ENCODE measurements at places on chromosomes 7 and 10. TPM values are rescaled to one million over a fixed set of nuclear protein-coding genes. Genes with fewer than 3 reads are reported as not detected.
A peak's percentile ranks its signal among the peaks of the same experiment; 100 is the strongest.

GRCh38 chr7:47654672-47655298 is 72.9 kb upstream of the TNS3 start:
- no peak for DNase-seq
- H3K4me3 ChIP-seq = no peak overlapping the region
- H3K4me1 ChIP-seq = no peaks in the 10 kb centered on the region
- no peak overlapping the region for H3K27ac ChIP-seq
- no peaks in the 10 kb centered on the region for H3K27me3 ChIP-seq

Gene GRID2IP
- 0.28 TPM for total RNA-seq

DNA sequence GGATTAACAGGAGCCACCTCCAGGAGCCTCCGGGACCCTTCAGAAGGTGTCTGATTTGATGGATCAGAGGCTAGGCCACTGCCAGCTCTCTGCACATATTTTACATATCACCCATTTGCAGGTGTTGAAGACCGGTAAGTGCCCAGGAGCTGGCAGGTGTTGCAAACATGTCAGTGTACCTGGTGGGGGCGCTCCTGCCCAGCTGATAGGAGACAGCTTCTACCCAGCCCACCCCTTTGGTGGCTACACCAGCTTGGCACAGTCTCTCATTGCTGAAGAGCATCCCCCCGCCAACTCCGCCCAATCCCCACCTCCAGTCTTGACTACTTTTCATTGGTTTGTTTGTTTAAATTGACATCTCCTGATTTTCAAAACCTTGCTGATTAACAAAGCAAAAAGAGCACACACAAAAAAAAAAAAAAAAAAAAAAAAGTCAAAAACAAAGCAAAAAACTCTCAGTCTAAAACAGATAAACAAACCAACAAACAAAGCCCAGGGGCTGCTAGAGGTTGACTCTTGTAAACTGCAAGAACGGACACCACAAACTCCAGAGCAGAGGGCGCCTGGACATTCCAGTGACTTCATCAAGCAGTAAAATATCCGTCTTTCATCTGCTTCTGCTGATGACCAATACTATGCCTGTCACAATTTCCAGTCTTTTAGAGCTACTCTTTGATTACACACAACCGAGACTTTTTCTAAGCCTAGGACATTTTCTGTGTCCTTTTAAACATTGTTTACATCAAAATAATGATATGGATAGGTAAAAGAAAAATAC is 275.3 kb downstream of the NRG3 start:
- H3K4me3 ChIP-seq = no peak overlapping the region
- H3K27me3 ChIP-seq = no peaks in the 10 kb centered on the region

DNA sequence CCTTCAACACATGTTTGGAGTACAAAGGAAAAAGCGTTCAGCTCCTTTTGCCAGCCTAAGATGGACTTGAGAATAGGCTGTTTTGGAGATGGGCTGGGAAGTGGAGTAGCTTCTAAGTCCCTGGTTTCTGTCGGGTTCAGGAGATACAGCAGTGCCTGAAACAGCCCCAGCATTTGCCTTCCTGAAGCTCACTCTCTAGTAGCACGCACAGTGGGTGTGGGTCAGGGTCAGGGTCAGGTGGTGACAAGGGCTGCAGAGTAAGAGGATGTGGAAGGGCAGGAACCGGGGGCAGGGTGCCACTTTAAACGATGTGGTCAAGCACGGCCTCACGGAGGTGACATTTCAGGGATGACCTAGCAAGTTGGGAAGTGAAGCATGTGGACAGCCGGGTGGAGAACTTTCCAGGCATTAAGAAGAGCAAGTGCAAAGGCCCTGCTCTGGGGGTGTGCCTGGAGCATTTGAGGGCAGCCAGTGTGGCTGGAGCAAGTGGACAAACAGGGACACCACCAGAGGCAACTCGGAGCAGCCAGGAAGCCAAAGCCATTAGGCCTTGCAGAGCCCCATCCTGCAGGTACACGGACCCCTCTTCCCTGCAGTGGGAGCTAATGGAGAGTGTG is 382.2 kb upstream of the ZMIZ1 start:
- no peaks in the 10 kb centered on the region for H3K27me3 ChIP-seq
- no peaks in the 10 kb centered on the region for H3K4me1 ChIP-seq
- no peak for DNase-seq
- no peaks in the 10 kb centered on the region for H3K36me3 ChIP-seq

- H3K36me3 ChIP-seq = no peaks in the 10 kb centered on the region
- H3K27me3 ChIP-seq = no peaks in the 10 kb centered on the region
- DNase-seq = no peak
- H3K4me3 ChIP-seq = no peak overlapping the region
- H3K4me1 ChIP-seq = no peaks in the 10 kb centered on the region
Measured at GRCh38 chr10:84837041-84837812, 508.8 kb downstream of the CCSER2 start.

DNA sequence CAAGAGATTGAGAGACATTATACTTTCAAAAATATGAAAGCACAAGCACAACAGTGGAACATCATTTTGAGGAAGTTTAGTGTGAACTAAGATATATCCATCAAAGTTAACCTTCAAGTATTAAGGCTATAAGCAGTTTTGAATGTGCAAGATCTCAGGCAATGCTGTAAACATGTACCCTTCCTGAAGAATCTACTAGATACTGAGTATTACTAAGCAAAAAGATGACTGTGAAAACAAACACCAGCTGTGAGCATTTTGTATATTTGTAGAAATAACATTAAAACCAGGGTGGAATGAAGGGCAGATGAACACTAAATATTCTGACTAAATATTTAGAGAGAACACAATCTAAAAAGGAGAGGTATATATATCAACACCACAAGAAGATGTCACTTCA is 41.3 kb upstream of the ADRA2A start:
- H3K27ac ChIP-seq = no peak overlapping the region
- peaks cover 2% of the 10 kb centered on the region for H3K4me1 ChIP-seq
- peaks cover 17% of the 10 kb centered on the region for H3K36me3 ChIP-seq
- H3K27me3 ChIP-seq = no peaks in the 10 kb centered on the region
- no peak for DNase-seq

DNA sequence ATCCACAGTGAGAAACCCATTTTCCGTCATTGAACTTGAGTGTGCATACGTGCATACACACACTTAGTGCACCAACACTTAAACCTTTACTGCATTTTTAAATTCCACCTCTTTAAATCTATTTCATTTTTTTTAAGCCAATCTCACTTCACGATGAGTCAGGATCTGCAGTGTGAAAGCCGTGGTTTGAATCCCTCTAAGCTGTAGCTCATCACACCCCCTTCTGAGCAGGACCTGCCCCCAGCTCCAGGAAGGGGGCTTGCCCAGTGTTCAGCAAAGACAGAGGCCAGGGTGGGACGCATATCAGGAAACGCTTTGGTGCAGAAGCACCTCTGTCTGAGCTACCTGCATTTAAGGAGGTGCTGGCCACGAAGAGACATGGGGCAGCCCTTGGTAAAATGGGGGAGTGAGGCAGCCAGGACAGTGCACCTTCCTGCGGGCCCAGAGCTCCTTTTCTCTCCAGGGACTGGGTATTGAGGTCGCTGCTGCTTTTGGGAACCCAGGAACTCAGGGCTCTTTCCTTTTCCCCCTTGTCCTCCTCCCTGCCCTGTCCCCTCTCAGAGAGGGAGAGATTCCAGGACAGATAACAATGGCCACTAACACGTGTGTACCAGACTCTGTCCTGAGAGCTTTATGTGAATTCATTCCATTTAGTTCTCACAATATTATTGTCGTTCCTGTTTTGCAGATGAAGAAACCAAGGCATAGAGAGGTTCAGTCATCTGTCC is 21.7 kb downstream of the ZNF316 start:
- H3K27ac ChIP-seq = no peak overlapping the region
- H3K4me1 ChIP-seq = peaks cover 14% of the 10 kb centered on the region
- H3K36me3 ChIP-seq = no peaks in the 10 kb centered on the region
- H3K4me3 ChIP-seq = no peak overlapping the region
- H3K27me3 ChIP-seq = no peaks in the 10 kb centered on the region
- DNase-seq = no peak

DNA sequence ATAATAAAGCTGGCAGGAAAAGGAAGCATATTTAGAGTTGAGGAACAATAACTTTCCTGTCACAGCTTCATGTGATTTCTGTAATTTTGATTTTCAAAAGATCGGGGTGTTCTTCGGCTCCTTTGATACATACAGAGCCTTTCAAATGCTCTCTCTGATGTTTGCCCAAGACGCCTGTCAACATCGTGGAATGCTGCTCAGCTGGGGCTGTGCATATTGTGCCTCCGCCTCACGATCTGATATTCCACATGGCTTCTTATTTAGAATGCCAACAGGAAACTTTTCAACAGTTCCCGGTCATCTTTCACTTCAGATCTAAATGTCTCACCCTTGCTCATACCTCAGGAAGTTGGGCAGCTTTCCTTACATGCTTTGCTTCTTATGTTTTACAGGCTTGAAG is 7.3 kb downstream of the NPY start:
- H3K4me1 ChIP-seq = peaks cover 9% of the 10 kb centered on the region
- H3K36me3 ChIP-seq = no peaks in the 10 kb centered on the region
- H3K27me3 ChIP-seq = peaks cover 40% of the 10 kb centered on the region
- H3K27ac ChIP-seq = no peak overlapping the region

- H3K4me1 ChIP-seq = peaks cover 65% of the 10 kb centered on the region
- H3K4me3 ChIP-seq = no peak overlapping the region
- H3K27me3 ChIP-seq = no peaks in the 10 kb centered on the region
- no peak overlapping the region for H3K27ac ChIP-seq
- DNase-seq = no peak
Measured at GRCh38 chr10:69346776-69347175, 68.5 kb downstream of the HK1 start.

Gene GHRHR
- total RNA-seq = not detected

DNA sequence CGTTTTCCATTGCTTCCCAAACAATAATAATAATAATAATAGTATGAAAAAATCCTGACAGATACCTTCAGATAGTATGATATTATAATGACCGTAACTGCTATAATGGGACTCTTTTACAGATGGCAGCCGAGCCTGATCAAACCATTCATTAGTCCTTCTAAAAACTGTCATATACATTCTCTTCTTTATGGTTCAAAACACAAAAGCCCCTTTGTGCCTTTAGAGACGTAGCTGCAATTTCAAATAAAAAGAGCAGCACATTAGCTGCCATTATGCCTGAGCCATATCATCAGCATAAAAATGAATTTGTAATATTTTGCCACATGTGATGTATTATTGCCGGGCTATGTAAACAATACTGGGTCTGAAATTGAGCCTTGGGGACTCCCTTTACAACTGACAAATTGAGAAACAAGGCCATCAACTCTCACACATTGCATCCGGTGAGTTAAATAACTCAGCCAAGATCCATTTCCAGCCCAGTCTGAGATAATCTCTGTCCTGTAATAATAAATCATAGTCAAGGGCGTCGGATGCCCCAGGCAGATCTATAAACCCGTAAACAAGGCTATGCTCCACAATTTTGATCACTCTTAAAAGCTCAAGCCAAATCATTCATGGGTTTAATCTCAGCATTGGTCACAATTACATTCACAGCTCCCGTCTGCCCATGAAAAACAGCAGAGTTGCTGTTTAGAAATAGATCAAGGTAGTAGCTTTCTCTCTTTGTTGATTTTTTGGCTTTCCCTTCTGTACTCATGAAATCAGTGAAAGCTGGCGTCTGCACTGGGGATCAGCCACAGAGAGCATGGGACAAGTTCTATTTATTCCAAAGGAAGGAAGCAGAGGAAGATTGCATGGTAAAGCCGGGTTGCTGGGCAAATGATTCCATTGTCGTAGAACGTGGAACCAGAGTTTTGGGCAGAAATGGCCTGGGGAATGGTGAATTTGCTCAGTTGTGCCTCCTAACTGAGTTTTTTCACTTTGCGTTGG is 150.1 kb upstream of the BMPER start:
- H3K27ac ChIP-seq = no peak overlapping the region
- H3K4me1 ChIP-seq = no peaks in the 10 kb centered on the region
- no peak for DNase-seq
- H3K36me3 ChIP-seq = no peaks in the 10 kb centered on the region
- H3K27me3 ChIP-seq = no peaks in the 10 kb centered on the region

Gene SAP25
- 23.4 TPM for total RNA-seq

Gene ATRNL1
- total RNA-seq = 0.23 TPM

Gene TNS3
- 1.2 TPM for total RNA-seq

- H3K27me3 ChIP-seq = no peaks in the 10 kb centered on the region
- H3K4me1 ChIP-seq = peaks cover 85% of the 10 kb centered on the region
- peak overlapping the region; percentile 55 for H3K4me3 ChIP-seq
- H3K36me3 ChIP-seq = no peaks in the 10 kb centered on the region
- H3K27ac ChIP-seq = peak overlapping the region; percentile 86
Measured at GRCh38 chr7:149869867-149870266, 3.9 kb upstream of the ATP6V0E2 start.

- no peaks in the 10 kb centered on the region for H3K36me3 ChIP-seq
- no peak overlapping the region for H3K27ac ChIP-seq
- DNase-seq = peak; percentile 26
- no peaks in the 10 kb centered on the region for H3K27me3 ChIP-seq
- H3K4me3 ChIP-seq = no peak overlapping the region
- H3K4me1 ChIP-seq = peaks cover 6% of the 10 kb centered on the region
Measured at GRCh38 chr10:78602201-78602932, 466.4 kb upstream of the ZMIZ1 start.

Gene SFRP4
- total RNA-seq = not detected

DNA sequence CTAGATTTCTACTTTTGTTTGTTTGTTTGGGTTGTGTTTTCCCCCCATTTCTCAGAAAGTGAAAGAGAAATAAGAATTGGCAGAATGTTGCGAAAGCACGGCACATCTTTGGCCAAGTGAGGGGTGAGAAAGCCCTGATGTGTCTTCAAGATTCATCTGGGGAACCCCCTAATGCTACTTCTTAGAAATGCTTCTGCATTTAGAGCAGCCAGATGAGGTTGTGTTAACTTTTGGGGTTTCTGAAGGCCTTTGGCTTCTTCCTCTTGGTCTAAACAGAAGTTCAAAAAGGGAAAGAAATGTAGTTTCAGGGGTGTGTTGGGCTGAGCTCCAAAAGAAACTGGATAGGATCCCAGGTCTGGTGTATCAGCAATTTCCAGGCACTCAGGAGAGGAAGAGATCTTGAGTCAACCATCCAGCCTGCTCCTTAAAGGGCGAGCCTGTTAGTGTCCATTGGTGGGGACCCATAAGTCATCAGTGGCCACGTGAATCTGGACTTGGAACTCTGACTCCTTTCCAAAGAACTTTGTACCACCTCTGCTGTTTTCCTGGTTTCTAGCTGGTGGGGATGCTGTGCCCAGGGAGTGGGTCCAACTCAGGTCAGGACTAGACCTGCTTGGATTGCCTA is 6.5 kb downstream of the DUSP5 start:
- H3K4me3 ChIP-seq = peak overlapping the region; percentile 98
- H3K27ac ChIP-seq = peak overlapping the region; percentile 100
- H3K36me3 ChIP-seq = peaks cover 51% of the 10 kb centered on the region
- H3K27me3 ChIP-seq = no peaks in the 10 kb centered on the region

GRCh38 chr7:140358412-140359051 is 39.8 kb downstream of the SLC37A3 start:
- H3K36me3 ChIP-seq = peaks cover 45% of the 10 kb centered on the region
- peak overlapping the region; percentile 99 for H3K27ac ChIP-seq
- H3K4me1 ChIP-seq = peaks cover 32% of the 10 kb centered on the region
- H3K4me3 ChIP-seq = peak overlapping the region; percentile 84
- no peaks in the 10 kb centered on the region for H3K27me3 ChIP-seq
- DNase-seq = peak; percentile 12

DNA sequence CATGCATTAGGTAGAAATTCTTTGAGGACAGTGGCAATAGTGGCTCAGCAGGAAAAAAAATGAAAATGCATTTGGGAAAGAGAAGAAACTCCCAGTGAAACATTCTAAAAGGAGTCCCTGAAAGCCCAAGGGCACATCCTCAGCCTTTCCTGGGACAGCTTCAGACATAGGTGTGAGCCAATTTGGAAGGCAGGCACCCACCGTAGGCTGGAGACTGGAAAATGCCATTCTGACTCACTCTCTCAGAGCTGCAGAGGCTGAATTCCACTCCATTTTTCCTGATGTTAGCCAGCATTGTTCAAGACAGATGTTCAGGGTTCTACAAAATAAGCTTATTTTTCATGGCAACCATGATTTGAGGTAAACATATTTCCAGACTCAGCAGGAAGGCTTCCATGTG is 379.0 kb upstream of the FZD8 start:
- no peak overlapping the region for H3K27ac ChIP-seq
- no peaks in the 10 kb centered on the region for H3K27me3 ChIP-seq
- H3K4me1 ChIP-seq = no peaks in the 10 kb centered on the region
- no peak for DNase-seq
- H3K36me3 ChIP-seq = no peaks in the 10 kb centered on the region

Gene RPP38
- 17.7 TPM for total RNA-seq
